CD8-positive, alpha-beta memory T cell (primary cell): ENCODE measurements at places on chromosomes 1 and 21. TPM values are rescaled to one million over a fixed set of nuclear protein-coding genes. Genes with fewer than 3 reads are reported as not detected.

The RHBG gene
- total RNA-seq = not detected

The PRDM16 gene
- not detected for total RNA-seq

DNA sequence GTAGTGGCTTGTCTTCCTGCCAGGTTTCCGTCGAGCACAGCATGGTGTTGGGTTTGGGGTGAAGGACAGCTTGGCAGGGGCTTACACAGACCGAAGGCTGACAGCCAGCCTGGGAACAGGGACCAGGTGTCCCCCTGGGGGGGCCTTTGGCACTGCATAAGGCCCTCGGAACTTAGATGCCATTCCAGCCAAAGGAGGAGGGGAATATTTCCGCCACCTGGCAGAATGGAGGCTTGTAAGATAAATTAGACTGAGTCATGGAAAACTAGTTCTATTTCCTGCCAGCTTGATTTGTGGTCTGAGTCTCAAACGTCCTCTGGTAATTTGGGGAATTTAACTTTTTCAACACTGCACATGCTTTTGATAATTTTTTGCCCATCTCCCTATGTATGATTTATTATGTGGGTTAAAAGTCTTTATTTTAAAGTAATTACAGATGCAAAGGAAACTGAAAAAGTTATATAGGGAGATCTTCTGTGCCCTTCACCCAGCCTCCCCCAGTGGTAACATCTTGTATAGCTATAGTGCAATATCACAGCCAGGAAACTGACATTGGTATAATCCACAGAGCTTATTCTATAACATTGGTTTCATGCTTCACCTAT lies 11.5 kb upstream of the TMEM51 start:
- DNase-seq = no peak

The KIAA1614 gene
- total RNA-seq = 0.22 TPM
